Stimulated activated effector memory CD8-positive, alpha-beta T cell treated with anti-CD3 and anti-CD28 coated beads, Interleukin-12 subunit alpha, Interleukin-12 subunit beta, amount 100 ng/mL, for 72 hours (primary cell): ENCODE measurements at places on chromosomes 7 and 10.

- no peak for DNase-seq
These were observed 63.2 kb upstream of the BMPER start for GRCh38 chr7:33842150-33842549.

GRCh38 chr10:26844396-26844975 lies 16.3 kb downstream of the ABI1 start:
- DNase-seq, result no peak

DNA sequence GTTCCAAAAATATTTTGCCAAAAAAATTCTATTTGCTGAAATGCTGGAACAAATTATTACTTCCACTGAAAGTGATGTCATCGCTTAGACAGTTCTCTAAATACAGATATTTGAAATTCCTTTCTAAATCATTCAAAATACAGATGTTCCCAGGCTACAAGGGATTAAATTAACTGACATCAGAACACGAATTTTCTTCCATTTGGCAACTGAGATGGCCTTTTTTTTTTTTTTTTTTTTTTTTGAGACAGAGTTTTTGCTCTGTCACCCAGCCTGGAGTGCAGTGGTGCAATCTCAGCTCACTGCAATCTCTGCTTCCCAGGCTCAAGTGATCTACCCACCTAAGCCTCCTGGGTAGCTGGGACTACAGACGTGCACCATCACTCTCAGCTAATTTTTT lies 57.0 kb downstream of the P4HA1 start:
- no peak for DNase-seq

DNA sequence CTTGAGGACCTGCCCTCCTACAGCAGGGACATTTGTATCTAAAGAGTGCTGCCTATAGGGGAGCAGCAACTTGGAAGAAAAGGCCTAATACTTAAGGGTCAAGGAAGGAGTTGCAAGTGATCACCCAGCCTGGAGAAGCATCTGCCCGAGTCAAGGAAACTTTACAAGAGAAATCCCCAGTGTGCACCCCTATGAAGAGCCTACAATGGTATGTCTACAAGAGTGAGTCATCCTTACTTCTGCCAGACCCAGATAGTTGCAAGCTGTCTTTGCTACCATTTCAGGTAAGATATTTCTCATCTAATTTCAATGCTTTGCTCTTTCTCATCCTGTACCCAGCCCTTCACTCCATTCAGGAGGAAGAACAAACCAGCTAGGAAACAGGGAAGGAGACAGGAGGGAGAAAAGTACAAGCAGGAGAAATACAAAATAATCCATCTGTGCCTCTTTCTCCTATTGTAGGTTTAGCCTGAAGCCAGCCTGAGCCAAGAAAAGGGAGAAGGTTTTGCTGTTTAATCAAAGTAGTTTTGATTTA lies 34.4 kb upstream of the AGR3 start:
- no peak for DNase-seq

- DNase-seq, result no peak
These were observed 349.5 kb downstream of the SEMA3D start for GRCh38 chr7:84837405-84837804.

GRCh38 chr7:105389088-105389650 lies 448 bp upstream of the SRPK2 start:
- peak; percentile 28 for DNase-seq

DNA sequence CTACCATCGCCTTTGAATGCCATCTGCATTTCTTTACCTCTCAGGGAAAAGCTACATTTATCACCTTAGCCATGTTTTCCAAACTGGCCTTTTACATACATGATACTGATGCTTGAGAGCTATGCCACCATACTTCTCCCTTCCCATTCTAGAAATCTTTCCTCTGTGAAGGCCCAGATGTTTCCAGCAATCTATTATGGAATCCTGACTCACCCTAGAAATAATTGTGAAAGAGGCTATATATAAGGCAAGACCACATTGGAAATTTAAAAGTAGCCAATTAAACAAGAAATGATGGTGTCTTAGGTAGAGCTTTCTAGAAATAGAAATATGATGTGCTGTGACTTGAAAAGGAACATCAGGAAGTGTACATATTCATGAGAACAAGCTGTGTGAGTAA lies 389.7 kb downstream of the INHBA start:
- no peak for DNase-seq

- DNase-seq, result no peak
These were observed 5.0 kb downstream of the GPER1 start for GRCh38 chr7:1092806-1093501.

DNA sequence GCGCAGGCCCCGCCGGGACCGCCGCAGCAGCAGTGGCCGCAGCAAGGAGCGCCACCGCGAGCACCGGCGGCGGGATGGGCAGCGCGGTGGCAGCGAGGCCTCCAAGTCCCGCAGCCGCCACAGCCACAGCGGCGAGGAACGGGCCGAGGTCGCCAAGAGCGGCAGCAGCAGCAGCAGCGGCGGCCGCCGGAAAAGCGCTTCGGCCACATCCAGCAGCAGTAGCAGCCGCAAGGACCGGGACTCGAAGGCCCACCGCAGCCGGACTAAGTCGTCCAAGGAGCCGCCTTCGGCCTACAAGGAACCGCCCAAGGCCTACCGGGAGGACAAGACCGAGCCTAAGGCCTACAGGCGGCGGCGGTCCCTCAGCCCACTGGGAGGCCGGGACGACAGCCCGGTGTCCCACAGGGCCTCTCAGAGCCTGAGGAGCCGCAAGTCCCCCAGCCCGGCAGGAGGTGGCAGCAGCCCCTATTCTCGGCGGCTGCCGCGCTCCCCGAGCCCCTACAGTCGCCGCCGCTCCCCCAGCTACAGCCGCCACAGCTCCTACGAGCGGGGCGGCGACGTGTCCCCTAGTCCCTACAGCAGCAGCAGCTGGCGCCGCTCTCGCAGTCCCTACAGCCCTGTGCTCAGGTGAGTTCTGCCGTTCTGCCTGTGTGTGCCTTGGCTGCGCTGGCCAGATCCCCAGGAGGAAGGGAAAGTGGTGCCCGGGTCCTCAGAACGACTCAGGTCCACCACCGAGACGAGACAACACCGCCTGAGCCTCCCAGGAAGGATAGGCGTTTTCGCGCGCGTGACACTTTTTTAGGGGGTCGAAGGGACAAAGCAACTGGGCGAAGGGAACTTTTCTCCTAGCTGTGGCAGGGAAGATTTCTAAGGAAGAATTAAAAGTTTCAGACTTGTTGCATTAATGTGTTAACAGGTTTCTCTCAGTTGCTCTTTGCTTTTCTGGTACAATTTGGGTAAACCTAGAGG lies 1.5 kb downstream of the CDK13 start:
- DNase-seq, result peak; percentile 87

- DNase-seq, result no peak
These were observed 942 bp downstream of the TRAPPC14 start for GRCh38 chr7:100157334-100158228.

- DNase-seq, result peak; percentile 15
These were observed 324.7 kb downstream of the TCERG1L start for GRCh38 chr10:130986846-130987245.

GRCh38 chr7:150556521-150557138 lies 10.6 kb upstream of the GIMAP4 start:
- no peak for DNase-seq

- no peak for DNase-seq
These were observed 175.5 kb upstream of the SHH start for GRCh38 chr7:155987681-155988235.

- DNase-seq, result no peak
These were observed 82.5 kb upstream of the PCBD1 start for GRCh38 chr10:70970830-70971229.

- no peak for DNase-seq
These were observed 18.2 kb upstream of the CALD1 start for GRCh38 chr7:134761266-134761665.

- no peak for DNase-seq
These were observed 88.3 kb downstream of the CHN2 start for GRCh38 chr7:29282819-29283414.

DNA sequence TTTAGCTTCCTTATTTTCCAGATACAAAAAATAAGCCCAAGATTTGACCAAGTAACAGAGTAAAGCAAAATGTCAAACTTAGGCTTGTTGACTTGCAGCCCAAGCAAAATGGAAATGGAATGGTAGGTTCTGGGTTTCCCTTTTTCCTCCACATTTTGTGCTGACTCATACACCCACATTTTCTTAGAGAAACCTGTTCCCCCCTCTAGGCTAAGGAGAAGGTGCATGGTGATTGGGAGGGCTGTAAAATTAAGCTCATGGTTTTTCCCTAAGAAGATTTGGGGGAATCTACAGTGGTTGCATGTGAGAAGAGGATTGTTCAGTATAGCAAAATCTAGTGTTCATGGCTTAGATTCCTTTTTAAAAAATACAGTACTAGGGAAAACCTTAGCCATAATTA lies 127.4 kb downstream of the ARL4A start:
- no peak for DNase-seq

- no peak for DNase-seq
These were observed 31.1 kb downstream of the CRTAC1 start for GRCh38 chr10:97999066-97999922.

DNA sequence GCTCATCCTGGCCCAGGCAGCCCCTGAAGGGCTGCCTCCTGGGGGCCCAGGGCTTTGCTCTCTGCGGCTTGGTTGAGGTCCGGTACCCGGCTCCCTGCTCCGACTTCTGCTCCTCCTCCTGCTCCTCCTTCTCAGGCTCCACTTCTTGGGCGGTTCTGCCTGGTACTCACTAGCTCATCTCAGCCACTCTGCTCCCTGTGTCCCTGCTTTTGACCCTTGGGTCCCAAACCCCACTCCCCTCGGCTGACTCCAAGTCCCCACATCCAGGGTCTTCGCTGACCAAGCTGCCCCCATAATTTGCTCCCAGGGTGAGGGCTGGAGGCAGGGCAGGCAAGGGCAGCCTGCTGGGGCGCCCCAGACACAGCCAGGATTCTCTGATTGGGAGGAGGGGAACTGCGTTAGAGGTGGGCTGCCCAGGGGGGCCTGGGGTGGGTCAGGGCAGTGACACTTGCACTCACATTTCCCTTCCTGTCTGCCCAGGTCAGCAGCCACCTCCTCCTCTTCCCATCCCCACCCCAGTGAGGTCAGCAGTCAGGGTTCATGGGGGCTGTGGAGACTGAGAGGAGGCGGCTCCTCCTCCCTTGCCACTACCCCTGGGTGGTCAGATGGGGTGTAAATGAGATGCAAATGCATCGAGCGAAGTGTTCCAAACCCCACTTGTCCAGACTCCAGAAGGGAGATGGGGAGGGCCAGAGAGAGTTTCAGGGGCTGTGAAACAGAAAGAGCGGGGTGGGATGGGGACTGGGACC lies 2.2 kb downstream of the SMARCD3 start:
- no peak for DNase-seq

DNA sequence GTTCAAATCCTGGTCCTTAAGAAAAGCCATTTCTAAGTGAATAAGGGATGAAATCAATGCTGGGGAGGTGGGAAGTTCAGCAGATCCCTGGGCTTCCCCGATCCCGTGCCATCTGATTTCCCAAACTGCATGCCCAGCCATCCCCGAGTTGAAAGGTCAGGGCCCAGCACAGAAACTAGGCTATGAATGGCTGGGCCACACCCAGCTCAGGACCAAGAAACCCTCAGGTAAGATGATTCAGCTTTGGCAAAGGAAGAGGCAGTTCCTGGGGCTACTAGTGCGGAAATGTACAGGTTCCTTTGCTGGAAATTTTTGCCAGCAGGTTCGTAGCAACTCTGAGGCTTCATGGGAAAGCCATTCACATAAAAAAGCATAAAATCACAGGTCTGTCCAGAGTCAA lies 182.7 kb downstream of the FAM107B start:
- no peak for DNase-seq

GRCh38 chr10:4296161-4296560 lies 511.2 kb upstream of the KLF6 start:
- no peak for DNase-seq

GRCh38 chr10:60618861-60619260 lies 159.4 kb upstream of the CDK1 start:
- no peak for DNase-seq

DNA sequence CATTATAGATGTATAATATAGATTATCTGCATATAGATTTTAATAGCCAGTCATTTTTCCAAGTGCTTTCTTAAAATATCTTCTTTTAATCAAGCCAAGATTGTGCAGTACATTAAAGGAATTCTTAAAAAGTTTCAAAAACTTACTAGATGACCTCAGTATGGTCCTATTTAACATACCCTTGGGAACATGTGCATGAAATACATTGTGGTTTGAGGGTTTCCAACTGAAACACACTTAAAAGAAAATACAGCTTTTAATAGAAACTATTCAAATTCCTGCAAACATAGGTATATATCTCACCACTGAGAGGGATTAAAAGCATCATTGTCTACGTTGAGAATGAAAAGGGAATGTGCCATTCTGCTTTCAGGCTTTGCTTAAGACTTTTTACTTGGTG lies 364.9 kb downstream of the SUGCT start:
- DNase-seq, result no peak

DNA sequence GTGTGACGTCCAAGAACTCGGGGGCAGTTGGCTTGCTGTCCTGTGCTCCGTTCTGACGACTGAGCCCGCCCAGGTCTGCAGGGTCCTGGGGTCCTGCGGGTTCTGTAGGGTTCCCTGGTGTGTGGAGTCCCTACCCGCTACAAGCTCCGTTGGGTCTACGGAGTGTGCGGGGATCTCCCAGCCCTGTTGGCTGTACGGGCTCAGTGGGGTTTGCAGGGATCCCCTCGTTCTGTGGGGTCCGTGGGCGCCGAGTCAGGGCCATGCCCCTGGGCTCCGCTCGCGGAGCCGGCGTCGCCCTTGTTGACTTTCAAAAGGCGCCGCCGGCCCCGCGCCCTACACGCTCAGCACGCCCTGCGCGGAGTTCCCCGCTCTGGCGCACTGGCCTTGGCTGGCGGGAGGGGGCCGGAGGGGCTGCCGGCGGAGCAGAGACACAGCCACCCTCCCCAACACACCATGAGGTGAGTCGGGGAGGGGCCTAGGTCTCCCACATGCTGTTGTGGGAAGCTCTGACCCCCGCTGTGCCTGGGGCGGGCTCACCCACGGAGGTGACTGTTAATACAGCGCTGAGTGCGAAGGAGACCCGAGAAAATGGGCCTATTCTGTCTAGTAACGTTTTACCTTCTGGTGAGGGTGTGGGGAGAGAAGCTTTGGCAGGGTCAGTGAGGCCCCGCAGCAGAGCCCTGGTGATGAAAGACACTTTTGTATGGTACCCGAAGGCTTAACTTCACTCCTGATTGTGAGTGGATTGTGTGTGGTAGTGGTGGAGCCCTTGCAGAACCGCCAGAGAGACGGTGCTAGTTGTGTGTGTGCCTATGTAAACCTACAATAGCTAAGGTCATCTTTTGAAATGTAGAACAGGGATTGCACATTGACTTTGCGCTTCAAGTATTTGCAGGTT lies 8.1 kb downstream of the TASOR2 start:
- DNase-seq, result peak; percentile 78

GRCh38 chr10:65313406-65313805 lies 1612.4 kb upstream of the LRRTM3 start:
- no peak for DNase-seq

- DNase-seq, result no peak
These were observed 113.0 kb downstream of the LRMDA start for GRCh38 chr10:75544386-75544785.

- no peak for DNase-seq
These were observed 1.1 kb upstream of the MNX1 start for GRCh38 chr7:157011333-157012112.

- DNase-seq, result no peak
These were observed 63.4 kb upstream of the POT1 start for GRCh38 chr7:124992851-124993562.
